ENCODE measurements at places on chromosomes 12 and 14.
A peak's percentile ranks its signal among the peaks of the same experiment; 100 is the strongest.

DNA sequence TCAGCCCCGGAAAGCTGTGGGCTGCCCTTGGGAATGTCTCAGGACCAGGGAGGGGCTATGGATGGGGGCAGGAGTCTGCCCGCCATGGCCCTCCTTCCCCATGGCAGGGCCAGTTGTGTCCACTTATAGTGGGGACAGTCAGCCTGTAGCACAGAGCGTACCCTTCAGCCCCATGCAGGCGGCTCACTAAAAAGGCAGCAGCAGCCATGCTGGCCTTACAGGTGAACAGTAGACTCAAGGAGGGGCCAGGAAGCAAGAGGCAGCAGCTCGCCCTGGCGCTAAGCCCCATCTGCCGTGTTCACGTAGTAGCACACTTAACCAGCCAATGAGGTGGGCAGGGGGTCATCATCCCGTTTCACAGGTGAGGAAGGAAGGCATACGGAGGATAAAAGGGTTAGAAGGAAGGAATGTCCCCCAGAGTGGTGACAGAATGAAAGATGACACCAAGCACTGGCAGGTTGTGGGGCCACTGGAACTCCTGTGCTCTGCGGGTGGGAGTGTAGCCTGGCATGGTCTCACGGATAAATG, 52.7 kb downstream of the FAM222A start:
- peaks cover 15% of the 10 kb centered on the region for H3K4me1 ChIP-seq
- no peak overlapping the region for H3K27ac ChIP-seq
- H3K4me3 ChIP-seq = no peak overlapping the region
- H3K27me3 ChIP-seq = no peaks in the 10 kb centered on the region
- no peaks in the 10 kb centered on the region for H3K36me3 ChIP-seq
- DNase-seq = no peak

GRCh38 chr14:61582815-61583214, 112.5 kb upstream of the HIF1A start:
- no peaks in the 10 kb centered on the region for H3K27me3 ChIP-seq
- peaks cover 60% of the 10 kb centered on the region for H3K4me1 ChIP-seq
- DNase-seq = no peak
- no peak overlapping the region for H3K4me3 ChIP-seq
- H3K27ac ChIP-seq = peak overlapping the region; percentile 23
- H3K36me3 ChIP-seq = no peaks in the 10 kb centered on the region

DNA sequence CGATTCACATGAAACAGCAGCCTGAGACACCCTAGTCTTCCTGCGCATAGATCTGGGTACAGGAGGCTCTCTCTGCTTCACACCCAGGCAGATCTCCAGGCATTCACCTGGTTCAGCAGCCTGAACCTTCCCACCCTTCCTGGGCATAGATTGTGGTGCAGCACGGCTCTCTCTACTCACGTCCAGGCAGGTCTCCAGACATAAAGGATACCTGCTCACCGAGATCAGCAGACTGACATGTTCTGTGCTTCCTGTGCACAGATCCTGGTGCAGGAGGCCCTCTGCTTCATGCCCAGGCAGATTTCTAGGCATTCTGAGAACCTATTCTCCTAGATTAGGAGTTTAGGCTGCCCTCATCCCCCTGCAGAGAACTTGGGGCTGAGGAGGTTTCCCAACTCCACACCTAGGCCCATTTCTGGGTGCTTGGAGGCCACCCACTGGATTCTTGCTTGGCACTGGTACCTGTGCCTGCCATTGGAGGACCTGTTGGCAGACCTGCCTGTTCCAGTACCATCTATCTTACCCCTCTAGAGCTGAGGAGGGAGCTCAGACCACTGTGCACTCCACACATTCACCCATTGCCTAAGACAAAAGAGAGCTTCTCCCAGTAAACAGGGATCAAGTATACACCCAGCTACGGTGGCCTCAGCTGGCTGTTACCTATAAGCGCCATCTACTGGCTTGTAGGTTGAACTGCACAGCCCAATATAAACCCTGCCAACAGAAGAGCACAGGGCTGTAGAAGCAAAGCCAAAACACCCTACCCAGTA, 28.0 kb upstream of the GARIN6 start:
- no peak overlapping the region for H3K27ac ChIP-seq
- no peak overlapping the region for H3K4me3 ChIP-seq
- H3K36me3 ChIP-seq = peaks cover 6% of the 10 kb centered on the region
- DNase-seq = no peak
- no peaks in the 10 kb centered on the region for H3K27me3 ChIP-seq

- H3K36me3 ChIP-seq = no peaks in the 10 kb centered on the region
- no peaks in the 10 kb centered on the region for H3K4me1 ChIP-seq
- H3K27me3 ChIP-seq = peaks cover 5% of the 10 kb centered on the region
- H3K27ac ChIP-seq = no peak overlapping the region
- no peak for DNase-seq
Observed at GRCh38 chr12:13948621-13949020, 32.8 kb downstream of the GRIN2B start.

DNA sequence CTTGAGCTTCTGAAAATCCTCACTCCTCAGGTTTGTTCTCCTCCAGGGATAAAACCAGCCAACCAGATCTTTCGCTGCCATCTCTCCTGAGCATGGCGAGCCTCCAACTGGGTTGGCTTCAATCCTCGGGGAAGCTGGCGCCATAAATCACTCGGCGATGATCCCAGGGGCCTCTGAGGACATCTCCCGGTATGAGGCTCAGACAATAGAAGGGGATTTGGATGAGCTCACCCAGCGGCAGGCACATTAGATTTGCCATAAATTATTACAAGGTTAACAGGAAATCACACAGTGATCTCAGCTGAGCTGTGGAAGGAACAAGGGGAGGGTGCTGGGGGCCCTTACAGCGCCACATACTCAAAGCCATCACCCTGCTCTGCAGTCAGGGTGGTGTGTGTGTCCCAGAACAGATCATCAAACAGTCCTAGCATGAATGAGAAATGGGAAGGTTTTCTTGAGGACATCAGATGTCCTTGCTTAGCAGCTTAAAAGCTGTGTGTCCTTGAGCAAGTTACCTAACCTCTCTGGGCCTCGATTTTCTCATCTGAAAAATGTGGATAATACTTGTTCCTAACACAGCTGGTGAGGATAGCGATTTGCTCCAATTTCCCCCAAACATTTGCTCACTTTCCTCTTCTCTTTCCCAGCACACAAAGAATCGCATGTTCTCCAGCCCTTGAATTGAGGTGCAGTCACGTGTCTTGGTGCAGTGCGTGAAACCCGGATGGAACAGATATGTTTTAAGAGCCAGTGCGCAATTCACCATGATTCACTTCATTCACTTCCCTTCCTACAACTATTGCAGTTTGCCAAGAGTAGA, 142.8 kb downstream of the SCARB1 start:
- DNase-seq = no peak
- H3K36me3 ChIP-seq = no peaks in the 10 kb centered on the region
